ENCODE measurements at places on chromosomes 2 and 18.

GRCh38 chr2:210577263-210578071, 21.1 kb downstream of the CPS1 start:
- DNase-seq: peak; percentile 80

DNA sequence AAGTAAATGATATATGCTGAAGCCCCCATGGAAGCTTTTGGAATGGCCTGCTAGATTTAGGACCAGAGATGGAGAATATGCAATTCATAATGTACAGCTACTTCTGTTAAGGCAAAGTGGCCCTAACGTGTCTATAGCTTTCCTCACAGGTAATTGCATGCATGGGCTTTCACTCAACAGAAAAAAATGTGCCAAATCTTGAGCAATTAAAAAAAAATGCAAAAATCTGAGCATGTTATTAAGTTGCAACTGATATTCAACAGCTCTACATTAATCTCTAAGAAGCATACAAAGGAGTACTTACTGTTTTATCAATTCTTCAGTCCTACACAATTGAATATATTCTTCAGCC, 79.6 kb downstream of the EFEMP1 start:
- no peak for DNase-seq

DNA sequence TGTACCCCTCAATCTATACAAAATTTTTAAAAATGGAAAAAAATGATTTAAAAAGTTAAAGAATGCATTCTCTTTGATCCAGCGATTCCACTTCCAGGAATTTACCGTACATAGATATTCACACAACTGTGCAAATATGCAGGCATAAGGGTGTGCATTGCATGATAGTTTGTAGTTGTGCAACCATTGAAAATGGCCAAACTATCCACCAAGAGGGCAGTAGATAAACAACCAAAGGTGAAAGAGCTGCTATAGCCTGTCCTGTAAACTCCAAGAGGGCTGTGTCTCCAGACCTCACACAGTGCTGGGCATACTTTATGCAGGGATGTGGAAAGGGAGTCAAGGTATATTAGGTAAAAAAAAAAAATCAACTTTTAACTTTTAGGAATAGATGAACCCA, 116.5 kb upstream of the NEDD4L start:
- no peak for DNase-seq

GRCh38 chr18:37019157-37019827, 190.4 kb downstream of the KIAA1328 start:
- no peak for DNase-seq

DNA sequence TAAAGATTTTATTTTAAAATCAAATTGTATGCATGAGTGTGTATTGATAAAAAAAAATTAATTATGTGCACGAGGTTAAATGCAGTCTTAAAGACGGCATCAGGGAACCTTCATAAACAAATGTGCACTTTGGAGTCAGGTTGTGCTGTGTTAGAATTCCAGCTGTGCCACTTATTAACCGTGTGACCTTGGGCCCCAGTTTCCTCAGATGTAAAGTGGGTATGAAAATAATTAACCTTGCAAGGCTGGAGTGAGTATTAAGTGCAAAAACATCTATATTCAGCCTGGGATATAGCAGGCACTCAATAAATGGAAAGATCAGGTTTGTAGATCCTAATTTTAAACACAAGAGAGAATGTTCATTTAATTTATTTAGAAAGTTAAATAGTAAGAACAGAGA, 14.5 kb upstream of the MYCN start:
- no peak for DNase-seq

- DNase-seq: no peak
Observed at GRCh38 chr18:50937183-50937582, 30.7 kb upstream of the ELAC1 start.

- DNase-seq: no peak
Observed at GRCh38 chr2:21104030-21104660, 19.6 kb upstream of the TDRD15 start.

GRCh38 chr2:239118264-239118663, 270.4 kb downstream of the TWIST2 start:
- no peak for DNase-seq

DNA sequence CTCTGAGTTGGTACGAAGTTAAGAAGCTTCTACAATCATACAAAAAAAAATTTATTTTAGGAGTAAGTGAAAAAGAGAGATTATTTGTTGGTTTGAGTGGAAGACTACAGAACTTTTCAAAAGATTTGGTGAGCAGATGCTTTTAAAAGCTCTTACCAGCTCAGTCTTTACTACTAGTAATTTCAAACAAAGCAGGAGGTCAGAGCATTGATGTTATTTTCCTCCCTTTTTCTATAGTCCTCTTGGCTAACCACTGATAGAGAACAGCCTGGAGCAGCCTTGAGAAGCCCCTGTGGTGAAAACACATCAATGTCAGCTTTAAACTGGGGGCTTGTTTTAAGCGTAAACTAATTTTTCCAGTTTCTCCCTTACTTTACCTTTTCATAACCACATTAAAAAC, 559.3 kb upstream of the CDH2 start:
- no peak for DNase-seq

DNA sequence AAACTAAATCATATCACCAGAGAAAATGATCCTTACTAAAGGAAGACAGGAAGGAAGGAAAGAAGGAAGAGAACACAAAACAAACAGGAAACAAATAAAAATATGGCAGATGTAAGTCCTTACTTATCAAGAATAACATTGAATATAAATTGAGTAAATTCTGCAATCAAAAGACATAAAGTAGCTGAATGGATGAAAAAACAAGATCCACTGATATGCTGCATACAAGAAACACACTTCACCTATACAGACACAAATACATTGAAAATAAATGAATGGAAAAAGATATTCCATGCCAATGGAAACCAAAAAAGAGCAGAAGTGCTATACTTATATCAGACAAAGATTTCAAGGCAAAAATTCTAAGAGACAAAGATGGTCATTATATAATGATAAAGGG, 18.0 kb upstream of the SRD5A2 start:
- DNase-seq: no peak

DNA sequence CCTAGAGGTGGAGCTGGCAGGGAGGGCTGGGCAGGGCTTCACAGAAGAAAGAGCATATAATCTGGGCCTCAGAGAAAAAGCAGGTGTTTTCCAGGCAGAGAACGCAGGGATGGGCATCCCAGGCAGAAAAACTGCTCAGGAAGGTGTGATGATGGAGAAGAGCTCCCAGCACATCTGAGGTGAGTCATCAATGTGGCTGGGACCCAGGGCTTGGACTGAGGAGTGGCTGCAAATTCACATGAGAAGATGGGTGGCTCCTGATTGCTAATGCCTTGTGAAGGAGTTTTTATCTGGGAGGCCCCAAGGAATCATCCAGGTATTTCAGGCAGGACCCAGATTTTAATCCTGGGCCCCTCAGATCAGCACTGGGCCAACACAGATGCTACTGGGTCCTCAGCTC, 10.2 kb downstream of the IL1F10 start:
- no peak for DNase-seq

DNA sequence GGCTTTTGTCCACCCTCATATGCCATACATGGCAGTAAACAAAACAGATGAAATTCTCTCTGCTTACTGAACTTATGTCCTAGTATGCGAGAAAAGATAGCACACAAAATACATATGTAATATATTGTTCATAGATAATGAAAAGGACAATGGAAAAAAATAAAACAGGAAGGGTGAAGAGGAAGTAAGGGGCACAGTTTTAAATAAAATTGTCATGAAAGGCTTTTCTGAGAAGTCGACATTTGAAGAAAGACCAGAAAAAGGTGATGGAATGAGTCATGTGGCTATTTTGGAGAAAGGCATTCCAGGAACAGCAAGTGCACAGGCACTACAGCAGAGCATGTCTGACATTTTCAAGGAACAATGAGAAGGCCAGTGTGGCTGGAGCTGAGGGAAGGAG, 56.4 kb downstream of the KCNH7 start:
- DNase-seq: no peak

DNA sequence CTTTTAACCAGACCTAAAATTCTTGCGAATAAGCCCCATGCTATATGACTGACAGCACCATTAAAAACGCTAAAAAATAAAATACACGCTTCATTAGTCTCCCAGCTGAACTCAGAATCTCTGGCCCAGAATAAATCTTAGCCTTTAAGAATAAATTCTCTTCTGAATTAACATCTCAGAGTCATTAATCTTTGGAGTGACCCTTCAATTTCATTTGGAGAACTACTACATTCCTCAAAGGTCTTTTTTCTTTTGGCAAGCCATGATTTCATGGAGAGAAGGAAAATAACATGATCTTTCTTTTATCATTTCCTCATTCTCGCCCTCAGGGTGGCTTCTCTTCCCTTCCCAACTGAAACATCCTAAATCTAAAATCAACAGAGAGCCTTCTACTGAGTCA, 259.0 kb downstream of the AFF3 start:
- no peak for DNase-seq

GRCh38 chr2:155151945-155152344, 453.4 kb downstream of the KCNJ3 start:
- DNase-seq: no peak

DNA sequence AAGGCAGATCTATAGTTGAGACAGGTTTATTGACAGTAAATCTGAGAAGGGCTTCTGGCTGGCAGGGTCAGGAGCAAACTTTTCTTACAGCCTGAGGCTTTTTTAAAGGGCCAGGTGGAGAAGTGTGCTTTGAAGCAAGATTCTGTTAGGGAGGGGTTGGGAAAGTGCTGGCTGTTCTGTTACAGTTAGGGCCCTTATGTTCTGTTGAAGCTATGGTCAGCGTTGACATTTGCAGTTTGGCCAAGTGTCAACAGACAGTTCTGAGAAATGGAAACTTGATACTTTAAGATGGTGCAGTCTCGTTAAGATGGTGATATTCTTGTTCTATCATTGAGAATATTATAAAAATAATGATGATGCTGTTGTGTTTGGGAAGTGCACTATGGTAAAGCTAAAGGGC, 154.2 kb downstream of the RDH14 start:
- no peak for DNase-seq

DNA sequence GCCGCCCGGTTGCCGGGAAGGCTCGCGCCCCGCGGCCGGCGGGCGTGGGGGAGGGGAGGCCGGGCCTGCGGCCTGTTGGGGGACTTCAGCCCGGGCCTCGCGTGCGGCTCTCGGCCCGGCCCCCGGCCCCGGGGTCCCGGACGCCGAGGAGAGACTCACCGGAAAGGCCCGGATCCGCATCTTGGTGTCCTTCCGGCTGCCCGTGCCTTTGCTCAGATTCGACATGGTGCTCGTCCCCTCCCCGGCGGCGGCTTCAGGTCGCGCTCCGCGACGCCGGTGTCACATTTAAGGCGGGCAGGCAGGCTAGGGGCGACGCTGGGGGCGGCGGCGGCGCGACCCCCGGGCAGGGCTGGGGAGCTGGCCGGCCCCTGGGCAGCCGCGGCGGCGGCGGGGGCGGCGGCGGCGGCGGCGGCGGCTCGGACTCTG, 365 bp downstream of the CUL3 start:
- DNase-seq: peak; percentile 35

DNA sequence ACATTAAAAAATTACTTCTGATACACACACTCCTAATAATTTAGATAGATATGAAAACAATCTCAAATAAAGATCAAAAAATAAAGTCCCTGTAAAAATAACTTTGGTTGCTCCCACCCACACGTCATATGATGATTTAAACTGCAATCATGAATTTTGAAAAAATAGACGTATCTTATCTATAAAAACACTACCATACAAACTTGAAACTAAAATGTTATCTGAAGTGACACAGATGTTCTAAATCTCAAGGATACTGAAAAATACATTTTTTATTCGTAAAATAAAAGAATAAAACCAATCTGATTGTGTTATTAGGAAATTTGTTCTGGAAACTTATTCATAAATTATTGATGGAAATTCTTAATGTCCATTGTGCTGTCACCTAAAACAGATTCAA, 8.1 kb upstream of the BOLA3 start:
- DNase-seq: no peak

GRCh38 chr2:231601356-231602229, 8.9 kb downstream of the TEX44 start:
- peak; percentile 86 for DNase-seq

GRCh38 chr2:238494573-238494961, 67.8 kb downstream of the ASB1 start:
- DNase-seq: no peak

- no peak for DNase-seq
Observed at GRCh38 chr18:21443776-21444464, 156.6 kb downstream of the ESCO1 start.

DNA sequence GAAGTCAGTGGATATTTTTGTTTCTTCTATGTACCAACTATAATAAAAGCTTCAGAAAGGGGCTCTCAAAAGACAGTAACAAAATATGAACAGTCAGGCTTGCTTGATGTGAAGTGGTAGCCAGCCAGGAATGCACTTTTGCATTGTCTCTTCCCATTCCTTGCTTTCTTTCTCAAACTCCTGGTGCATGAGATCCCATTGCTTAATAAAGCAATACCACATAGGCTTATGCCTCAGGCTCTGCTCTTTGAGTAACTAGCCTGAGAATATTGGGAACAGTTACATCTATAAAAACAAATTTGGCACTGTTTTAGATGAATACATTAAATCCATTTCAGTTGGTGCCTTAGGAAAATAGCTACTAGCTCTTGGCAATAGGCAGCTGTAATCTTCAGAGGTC, 62.6 kb upstream of the ST6GAL2 start:
- DNase-seq: no peak

GRCh38 chr18:45112682-45113081, 432.0 kb downstream of the SETBP1 start:
- no peak for DNase-seq

DNA sequence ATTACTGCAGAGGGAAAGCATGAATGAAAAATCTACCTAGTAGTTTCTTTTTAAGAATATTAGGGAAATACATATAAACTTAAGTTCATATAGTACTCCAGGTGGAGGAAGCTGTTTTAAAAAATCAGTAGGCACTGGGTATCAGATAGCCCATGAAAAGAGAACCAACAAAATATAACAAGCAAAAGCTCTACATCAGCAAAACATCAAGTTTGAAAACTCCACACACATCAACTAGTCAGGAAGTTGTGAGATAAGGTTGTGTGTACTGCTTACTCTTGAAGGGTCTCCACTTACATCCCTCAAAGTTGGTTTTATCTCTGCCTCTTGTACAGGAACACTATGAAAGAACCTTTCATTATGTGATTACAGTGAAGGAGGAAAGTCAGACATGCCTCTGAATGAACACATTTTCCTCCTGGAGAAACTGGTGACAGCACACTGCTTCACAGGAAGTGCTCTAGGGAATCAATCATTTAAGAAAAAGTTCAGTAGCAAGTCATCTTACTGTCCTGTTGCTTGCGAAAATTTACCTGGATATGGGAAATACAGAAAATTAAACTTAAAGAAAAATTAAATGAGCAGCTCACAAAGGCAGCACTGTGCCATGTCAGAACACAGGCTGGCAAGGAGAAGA, 57.7 kb downstream of the THADA start:
- DNase-seq: no peak

GRCh38 chr2:113211226-113212105, 37.7 kb downstream of the PSD4 start:
- no peak for DNase-seq

DNA sequence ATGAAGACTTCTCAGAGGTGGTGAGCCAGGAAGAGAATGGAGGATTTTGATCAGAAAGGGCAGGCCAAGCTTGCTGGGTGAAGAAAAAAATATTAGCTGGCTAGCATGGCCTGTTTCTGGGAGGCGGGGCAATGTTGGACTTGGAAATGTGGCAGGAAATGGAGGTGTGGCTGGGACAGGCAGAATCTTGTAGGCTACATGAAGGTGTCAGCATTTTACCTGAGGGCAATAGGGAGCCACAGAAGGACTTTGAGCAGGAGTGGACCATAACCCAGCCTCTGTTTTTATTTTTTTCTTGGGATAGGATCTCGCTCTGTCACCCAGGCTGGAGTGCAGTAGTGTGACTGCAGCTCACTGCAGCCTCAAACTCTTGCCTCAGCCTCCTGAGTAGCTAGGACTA, 31.7 kb downstream of the EMX1 start:
- DNase-seq: no peak
